ENCODE measurements at places on chromosomes 7 and 10.
A peak's percentile ranks its signal among the peaks of the same experiment; 100 is the strongest.

DNA sequence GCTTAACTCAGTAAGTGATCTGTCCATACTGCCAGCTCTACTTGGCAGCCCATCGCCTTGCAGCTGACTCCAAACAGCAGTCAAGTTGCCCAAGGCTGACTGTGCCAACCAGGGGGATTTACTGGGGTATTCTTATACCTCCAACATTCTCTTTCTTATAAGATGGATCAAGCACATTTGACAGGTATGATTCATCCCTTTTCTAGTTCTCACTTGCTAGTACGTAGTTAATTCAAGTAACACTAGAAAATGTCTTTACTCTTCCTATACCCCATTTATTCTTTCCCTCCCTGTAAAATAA, 77.0 kb downstream of the SLC25A13 start:
- no peak for DNase-seq

DNA sequence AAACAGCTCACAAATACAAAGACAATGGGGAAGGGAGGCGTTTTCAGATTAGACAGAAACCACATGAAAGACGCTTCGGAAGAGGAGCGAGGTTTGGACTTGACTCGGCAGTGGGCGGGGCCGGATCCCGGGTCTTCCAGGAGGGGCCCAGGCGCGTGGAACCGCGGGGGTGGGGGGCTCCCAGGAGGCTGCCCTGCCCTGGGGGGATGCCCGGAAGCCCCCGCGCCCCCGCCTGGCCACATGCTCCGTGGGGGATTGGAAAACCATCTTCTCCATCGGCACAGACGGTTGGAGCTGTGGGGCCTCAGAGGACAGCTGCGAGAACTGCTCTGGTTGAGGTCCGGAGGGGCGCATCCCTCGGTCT, 186.0 kb upstream of the SHH start:
- no peak for DNase-seq

- peak; percentile 60 for DNase-seq
Observed at GRCh38 chr10:34809796-34810195, 5.3 kb downstream of the PARD3 start.

GRCh38 chr7:134329614-134330346, 13.1 kb upstream of the SLC35B4 start:
- DNase-seq = no peak

- peak; percentile 62 for DNase-seq
Observed at GRCh38 chr7:131502810-131503508, 53.5 kb downstream of the PODXL start.

DNA sequence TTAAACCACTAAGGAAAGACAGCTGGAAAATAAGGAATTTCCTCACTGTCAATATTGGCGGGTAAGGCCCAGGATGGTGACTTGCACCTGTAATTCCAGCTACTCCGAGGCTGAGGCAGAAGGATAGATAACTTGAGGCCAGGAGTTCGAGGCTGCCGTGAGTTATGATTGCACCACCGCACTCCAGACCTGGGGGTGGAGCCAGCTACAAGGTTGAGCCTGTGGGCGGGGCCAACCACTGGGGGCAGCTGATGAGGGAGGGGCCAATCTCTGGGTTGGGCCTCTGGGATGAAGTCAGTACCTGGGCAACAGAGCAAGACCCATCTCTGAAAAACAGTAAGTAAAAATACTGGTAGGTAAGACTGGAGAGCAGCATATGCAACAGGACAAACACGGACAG, 80.1 kb upstream of the ADO start:
- DNase-seq = no peak

- DNase-seq = no peak
Observed at GRCh38 chr7:151039850-151040548, 8.3 kb upstream of the ASIC3 start.

DNA sequence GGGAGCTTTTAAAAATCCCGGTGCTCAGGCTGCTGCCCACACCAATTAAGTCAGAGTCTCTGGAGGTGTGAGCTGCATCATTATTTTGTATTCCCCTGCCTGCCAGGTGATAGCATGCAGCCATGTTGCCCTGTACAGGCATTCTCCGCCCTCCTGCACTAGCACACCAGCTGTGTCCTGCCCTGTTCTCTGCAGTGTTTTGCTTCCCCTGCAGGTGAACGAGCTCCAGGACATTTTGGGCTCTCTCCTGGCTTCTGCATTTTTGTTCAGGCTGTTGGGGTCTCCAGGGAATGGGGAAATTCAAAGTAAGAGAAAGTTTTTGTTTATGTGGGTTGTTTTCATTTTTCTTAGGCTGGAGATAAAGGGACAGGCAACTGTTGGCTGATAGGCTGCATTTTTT, 271.0 kb upstream of the COBL start:
- no peak for DNase-seq

GRCh38 chr7:93551063-93551895, 23.2 kb downstream of the CALCR start:
- DNase-seq = peak; percentile 47

GRCh38 chr7:4612939-4613841, 68.9 kb upstream of the FOXK1 start:
- peak; percentile 58 for DNase-seq

GRCh38 chr7:106772655-106773108, 92.4 kb upstream of the PIK3CG start:
- peak; percentile 70 for DNase-seq

DNA sequence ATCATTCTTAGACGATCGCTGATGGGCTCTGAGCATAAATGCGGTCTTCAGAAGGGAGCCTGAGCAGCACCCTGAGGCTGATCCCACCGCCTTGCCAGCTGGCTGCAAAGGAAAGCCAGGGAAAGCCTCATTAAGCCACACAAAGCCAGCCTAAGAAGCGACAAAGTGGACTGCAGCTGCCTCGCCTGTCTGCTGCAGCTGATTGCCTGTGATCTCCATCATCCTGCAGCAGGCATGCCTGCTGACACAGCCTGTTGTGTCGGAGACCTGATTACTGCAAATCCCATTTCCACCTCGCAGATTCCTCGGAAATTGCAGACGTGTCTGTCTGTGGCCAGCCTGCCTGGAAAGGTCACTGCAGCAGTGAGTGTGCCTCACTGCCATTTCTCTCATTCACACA, 1087.0 kb upstream of the AUTS2 start:
- DNase-seq = no peak

GRCh38 chr10:37549054-37549453, 308.4 kb downstream of the ZNF248 start:
- no peak for DNase-seq

DNA sequence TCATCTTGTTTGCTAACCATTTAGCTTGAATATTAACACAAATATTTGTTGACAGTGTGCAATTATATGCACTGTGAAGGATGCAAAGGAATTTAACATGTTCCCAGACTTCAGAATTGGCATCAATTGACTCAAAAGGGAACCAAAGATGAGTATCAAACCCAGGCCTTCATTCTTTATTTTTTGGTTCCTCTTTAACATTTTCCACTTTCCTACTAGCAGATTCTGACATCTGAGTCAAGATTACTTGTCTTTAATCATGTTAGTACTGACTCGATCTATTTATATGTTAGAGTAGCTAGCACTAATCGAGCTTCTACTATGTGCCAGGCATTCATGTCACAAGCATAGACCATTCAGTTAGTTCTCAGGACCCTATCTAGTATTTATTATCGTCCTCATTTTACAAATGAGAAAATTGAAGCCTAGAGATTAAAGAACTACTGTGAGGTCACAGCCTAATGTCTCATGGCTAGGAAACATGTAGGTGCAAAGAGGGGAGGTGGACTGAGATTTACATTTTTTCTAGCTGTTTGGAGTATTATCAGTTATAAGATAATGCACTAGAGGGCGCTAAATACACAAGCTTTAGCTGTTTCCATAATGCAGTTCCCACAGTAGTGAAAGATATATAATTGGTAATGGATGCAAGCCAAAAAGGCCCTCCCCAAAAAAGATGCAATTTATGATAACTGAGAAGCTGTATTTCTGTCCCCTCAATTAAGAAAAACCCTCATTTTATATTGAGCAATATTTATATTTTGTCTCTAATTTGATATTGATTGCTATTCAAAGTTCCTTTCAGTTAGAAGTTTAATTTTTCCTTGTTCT, 32.9 kb upstream of the KMT2E start:
- peak; percentile 66 for DNase-seq

DNA sequence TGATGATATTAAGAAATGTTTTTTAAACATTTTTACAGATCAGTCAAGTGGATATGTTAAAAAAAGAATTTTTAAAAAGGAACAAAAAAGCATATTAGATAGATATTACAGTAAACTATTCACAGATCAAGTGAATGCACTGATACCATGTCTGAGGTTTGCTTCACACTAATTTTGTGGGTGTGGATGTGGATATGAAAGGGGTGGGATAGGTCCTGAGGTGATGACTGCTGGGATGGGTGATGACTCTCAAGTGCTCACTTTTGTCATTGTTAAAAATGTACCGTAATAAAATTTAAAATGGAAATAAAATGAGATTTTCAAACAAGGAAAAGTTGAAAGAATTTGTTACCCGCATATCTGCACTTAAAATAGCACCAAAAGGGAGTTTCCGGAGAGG, 54.1 kb downstream of the AGMO start:
- DNase-seq = no peak

DNA sequence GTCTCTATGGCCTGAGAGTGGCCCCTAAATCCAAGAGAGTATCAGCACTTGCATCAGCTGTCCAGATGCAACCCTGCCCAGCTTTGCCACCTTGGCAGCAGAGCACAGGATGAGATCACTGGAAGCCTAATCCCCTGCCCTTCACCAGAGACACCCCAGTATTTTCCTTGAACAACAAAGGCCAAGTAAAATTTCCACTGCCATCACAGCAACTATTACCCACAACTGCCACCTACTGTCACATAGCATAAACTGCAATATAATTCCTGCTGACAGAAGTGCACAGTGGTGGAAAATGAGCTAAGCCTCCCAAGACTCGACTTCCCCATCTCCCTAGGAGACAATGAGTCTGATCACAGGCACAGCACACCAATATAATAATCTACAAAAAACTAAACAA, 462.8 kb upstream of the ZWINT start:
- no peak for DNase-seq

DNA sequence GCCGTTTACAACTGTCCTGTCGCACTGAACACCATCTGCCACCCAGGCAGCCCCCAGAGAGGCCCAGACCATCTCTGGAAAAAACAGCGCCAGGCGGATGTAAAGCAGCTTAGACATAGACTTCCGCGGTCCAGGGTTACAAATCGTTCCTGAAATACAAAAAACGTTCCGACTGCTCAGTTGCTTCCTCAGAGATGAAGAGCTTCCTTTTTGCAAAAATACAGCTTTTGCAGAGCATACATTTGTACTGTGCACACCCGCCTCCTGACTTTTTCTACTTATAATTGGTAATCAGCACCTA, 11.4 kb downstream of the DAGLB start:
- DNase-seq = no peak

- DNase-seq = no peak
Observed at GRCh38 chr7:36506820-36507219, 117.2 kb downstream of the ANLN start.

DNA sequence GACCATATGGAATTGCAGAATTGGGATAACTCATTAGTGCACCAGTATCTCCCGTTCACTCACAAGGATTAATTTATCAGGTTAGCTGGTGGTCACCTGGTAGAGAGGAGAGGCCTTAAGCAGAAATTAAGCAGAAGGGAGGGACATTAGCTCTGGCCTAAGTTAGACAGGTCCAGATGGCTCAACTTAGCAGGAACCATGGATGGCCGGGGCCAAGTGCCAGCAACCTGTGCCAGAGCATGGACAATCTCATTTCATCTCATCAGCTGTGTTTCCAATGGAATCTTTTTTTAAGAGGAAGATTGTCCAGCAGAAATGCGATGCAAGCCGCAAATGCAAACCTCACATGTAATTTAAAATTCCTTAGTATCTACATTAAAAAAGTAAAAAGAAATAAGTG, 82.2 kb downstream of the JCAD start:
- DNase-seq = no peak

GRCh38 chr10:132543916-132544743, 6.5 kb downstream of the INPP5A start:
- DNase-seq = no peak

DNA sequence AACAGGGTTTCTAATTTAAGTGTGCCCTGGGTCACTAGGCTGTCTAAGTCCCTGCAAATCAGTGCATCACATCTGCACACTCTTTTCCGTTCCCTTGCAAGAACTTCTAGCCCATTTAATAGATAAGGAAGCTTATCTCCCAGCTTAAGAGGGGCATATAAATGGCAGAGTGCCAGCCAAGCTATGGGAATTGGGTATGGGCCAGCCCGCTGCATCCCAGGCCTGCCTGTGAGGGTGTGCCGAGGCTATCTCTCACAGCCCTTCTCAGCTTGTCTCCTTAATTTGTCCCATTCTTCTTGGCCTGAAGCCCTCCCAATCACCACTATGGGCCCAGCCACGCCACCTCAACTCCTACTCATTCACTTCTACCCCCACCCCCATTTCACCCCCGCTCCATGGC, 14.7 kb downstream of the AQP1 start:
- DNase-seq = no peak

- no peak for DNase-seq
Observed at GRCh38 chr10:17838080-17838648, 29.0 kb downstream of the MRC1 start.

DNA sequence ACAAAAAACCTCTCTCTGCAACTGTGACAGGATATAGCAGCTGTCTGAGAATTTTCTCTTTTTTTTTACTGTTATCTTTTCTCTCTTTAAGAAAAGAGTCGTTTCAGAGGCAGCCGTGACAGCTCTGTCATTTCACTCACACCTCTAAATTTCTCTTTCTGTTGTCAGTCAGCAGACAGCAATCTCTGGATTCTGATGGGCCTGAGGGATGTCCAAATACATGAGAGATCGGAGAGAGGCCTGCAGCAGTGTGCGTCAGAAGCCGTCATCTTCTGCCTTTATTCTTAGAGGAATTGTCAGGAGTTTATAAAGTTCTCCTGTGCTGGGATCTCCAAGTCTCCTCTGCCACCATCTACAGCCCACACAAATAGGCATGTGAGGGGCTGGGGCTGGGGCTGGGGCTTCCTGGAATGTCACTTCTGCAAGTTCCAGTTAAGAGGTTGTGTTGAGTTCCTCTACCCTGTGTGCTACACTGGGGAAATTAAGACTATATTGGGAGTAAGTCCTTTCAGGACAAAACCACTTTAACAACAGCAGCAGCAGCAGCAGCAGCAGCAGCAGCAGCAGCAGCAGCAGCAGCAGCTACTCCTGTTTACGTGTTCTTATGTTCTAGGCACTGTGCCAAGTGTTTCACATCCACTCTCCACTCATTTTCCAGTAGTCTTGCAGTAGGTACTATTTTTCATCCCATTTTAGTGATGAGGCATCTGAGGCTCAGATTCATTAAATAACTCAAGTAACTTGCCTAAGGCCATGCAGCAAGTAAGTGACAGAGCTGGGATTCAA, 541.3 kb downstream of the LRMDA start:
- peak; percentile 44 for DNase-seq

GRCh38 chr10:71964743-71965515, 734 bp downstream of the CHST3 start:
- DNase-seq = peak; percentile 84

DNA sequence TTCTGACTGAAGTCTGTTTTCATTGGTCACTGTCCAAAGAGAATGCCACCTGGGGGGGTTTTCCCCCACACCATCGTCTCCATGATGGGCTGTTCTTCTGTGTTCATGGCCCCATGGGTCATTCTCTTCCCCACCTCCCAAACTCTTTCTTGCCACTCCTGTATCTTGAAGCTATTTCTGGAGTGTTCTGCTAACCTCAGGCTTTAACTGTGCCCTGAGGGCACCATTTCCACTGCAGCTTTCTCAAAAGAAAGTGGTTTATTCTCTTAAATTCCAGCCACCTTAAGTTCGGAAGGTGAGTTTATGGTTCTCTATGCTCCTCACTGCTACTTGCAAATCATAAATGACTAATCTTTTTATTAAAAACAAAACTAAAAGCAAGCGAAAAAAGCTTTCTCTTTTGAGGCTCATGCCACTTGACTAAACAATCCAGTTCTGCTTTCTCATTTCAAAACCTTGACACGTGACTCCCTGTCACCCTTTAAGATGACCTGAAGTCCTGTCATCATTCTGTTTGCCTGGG, 7.4 kb upstream of the APBB1IP start:
- no peak for DNase-seq

All from fibroblast of skin of back (primary cell).